ENCODE measurements at places on chromosomes 5 and 9. TPM values are rescaled to one million over a fixed set of nuclear protein-coding genes. Genes with fewer than 3 reads are reported as not detected.

CFAP77 gene
- total RNA-seq: not detected

NR4A3 gene
- 0.09 TPM for total RNA-seq

SLC34A1 gene
- total RNA-seq: not detected

LCN1 gene
- total RNA-seq: not detected

IL4 gene
- total RNA-seq: not detected

MTAP gene
- 51.5 TPM for total RNA-seq

CCL21 gene
- not detected for total RNA-seq

- DNase-seq: peak; percentile 100
Measured at GRCh38 chr5:167759057-167759821, 532.2 kb upstream of the WWC1 start.

DNA sequence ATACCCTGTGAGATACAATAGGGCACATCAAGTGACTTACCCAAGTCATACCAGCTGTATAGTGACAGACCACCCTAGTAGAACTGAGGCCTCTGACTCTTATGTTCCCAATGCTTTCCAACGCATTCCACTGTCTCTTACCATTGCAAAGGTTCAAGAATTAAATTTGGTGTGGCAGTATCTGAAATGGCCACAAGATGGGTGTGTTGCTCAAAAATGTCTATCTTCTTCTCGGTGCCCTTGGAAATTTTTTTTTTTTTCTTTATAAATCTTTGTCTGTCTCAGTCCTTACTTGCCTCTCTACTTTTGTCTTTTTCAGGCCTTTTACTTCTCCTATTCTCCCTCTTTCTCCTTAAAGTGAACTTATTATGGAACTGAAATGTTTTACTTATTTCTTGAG is 48.4 kb downstream of the GPR21 start:
- peak; percentile 23 for DNase-seq

DNA sequence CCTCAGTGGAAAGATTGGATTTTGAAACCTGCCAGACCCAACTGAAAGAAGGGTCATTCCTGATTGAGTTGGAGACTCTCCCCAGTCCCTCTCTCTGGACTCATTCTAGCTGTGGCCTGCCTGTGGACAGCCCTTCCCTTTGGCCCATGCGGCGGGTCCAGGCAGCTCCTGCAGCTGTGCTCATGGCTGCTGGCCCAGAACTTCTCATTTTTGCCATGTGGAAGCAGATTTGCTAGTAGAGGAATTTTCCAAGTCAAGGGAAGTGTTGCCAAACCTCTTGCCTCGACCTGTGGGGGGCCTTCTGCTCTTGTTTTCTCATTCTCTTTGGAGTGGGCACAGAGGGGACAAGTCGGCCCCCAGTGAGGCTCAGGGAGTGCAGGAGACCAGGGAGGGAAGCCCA is 89.2 kb downstream of the ANKRD33B start:
- DNase-seq: no peak

GRCh38 chr9:78486661-78487060 is 189.7 kb downstream of the PSAT1 start:
- no peak for DNase-seq

GRCh38 chr9:97963232-97963631 is 19.9 kb upstream of the ANP32B start:
- DNase-seq: no peak

DNA sequence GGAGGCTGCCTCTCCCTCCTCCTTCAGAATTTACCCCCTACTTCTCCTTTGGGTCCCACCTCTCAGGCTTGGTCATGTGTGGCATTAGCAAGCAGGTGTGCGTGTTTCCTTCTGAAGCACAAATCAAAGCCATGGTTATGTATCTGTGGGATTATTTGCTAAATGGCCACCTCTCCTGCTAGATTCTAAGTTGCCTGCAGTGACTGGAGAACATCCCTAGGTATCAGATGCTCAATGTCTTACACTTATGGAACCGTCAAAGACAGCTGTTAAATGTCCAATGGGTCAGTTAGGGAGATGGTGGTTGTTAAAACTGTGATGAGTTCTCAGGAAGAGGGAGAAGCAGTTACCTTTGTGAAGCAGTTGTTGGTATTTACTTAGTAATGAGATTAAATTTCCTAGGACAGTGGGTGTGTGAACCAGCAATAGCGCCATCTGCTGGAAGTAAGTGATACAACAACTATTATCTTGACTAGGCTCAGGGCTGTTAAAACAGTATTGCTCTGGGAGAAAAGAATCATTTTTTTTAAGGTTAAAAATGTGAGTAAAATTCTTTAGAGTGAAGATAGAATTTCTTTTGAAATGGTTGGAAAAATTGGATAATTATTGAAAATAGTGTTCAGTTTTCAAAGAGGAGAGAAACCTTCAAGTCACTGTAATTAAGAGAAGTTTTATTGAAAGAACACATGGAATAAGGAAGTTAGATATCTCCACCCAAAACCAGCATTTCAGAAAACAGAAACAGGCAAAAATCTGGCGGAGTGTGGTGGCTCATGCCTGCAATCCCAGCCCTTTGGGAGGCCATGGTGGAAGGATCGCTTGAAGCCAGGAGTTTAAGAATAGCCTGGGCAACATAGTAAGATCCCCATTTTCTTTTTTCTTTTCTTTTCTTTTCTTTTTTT is 71.3 kb downstream of the TMC1 start:
- peak; percentile 46 for DNase-seq

DNA sequence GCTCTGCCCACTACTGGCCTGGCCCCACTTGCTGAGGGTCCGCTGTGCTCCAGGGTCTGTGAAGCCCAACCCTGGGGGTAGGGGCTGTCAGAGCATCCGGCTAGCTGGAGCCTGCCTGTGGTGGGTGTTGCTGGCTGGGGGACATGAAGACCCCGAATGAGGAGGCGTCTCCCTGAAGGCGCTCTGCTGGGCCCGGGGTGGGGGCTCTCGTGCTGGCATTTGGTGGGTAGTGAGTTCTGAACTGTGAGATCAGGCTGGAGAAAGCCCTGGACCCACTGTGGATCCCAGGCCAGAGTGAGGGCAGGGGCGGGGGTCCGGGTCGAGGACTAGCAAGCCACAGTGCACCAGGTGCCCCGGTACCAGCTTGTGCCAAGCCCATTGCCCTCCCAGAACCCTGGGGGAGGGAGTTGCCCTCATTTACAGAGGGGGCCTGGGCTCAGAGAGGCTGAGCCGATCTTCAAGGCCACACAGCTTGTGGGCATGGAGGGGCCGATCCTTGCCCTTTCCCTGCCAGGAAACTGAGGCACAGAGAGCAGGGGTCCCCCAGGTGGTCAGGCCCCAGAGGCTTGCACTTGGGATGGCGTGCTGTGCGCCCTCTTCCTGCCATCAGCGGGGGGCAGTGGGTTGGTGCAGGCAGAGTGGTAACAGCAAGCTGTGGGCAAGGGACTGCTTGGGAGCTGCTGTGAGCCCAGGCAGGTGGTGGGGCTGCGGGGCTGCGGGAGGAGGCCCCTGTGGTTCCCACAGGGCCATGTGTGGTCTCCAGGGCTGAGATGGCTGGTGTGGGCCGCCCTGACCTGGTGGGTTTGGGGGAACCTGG is 15.9 kb downstream of the RXRA start:
- no peak for DNase-seq

DNA sequence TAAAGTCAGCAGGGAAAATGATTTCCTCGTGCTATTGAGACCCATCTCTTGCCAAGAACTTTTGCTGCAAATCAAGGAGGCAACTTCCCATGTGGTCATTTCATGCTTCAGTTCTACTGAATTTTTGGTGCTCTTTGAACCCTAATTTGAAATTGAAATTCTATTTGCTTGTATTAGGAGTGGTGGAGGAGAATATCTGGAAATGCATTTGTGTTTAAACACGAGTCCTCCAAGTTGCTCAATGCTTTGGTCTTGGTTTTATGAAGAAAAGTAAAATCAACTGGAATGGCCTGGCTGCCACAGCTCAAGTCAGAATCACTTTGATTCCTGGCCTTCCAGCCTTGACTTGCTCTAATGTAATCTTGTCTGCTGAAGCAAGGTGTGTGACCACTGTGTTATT is 613.2 kb downstream of the TLE1 start:
- no peak for DNase-seq

- no peak for DNase-seq
Measured at GRCh38 chr9:134752471-134753168, 111.0 kb downstream of the COL5A1 start.

DNA sequence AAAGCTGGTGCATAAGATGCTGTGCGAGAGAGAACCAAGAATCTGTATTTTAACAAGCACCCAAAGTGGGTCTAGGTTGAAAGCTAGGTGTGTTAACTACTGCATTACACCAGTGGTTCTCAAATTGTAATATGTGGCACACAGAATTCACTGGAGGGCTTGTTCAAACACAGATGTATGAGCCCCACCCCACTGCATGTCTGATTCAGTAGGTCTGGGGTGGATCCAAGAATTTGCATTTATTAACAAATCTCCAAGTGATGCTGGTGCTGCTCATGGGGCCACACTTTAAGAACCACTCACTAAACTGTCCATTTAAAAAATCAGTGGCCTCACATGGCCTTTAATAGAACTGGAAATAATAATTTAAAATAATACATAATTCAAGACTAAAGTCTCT is 40.4 kb downstream of the LPAR1 start:
- DNase-seq: peak; percentile 61

DNA sequence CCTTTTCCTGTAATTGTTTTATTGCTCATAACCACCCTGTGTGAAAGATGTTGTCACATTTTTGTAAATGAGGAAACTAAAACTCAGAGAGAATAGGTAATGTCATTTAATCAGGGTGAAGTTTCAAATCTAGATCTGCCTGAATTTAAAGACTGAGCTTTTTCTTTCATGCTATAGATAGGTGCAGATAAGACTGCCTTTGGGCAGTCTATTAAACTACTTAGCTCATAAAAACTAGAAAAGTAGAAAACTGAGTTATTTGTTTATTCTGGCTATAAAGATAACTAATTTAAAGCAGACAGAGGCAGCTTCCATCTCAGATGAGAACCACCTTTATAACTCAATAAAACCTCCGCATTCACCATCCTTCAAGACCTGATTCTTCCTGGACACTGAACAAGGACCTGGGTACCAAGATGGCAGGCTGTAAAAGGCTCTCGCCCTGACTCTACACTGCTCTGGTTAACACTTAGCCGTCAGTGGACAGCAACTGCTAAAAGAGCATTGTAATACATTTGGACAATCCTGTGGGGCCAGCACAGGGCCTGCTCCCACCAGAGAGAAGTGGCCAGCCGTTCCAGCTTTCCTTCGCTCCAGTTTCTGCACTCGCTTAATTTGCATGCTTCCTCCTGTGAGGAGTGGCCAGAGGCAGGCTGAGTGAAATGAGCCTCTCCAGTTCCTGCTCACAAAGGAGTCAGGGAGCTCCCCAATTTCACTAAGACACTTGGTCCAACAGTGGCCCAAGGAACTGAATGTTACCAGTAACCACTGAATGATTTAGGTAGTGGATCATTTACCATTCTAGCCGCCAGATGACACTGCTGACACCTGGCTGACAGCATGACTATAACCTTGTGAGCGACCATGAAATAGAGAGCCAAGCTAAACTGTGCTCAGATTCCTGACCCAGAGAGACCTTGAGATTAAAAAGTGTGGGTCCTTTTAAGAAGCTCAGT is 566.4 kb downstream of the EFNA5 start:
- DNase-seq: no peak

DNA sequence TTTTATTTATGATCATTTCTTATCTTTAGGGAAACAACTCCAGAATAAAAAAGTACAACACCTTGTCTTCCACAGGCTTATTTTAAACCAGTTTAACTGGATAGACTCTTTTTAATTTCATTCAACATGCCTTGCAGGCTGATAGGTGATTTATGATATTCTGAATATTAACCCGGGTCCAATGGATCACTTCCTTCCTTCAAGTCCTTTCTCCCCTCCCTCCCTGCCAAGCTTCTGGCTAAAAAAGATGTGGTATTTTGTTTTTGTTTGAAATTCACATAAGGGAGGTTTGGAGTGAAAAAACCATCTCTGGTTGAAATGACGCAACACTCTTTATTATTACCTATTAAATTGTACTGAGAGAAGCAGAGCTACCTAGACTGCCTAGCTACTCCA is 265.3 kb downstream of the MLLT3 start:
- no peak for DNase-seq
